CD4-positive, CD25-positive, alpha-beta regulatory T cell (primary cell): ENCODE measurements at places on chromosomes 2 and 18. TPM values are rescaled to one million over a fixed set of nuclear protein-coding genes. Genes with fewer than 3 reads are reported as not detected.

Gene CHST9
- not detected for total RNA-seq

Gene WDPCP
- total RNA-seq, result 9.4 TPM

Gene RAPGEF4
- 1.4 TPM for total RNA-seq

Gene RESP18
- total RNA-seq, result not detected

Gene NOL4
- not detected for total RNA-seq

Gene TEX44
- total RNA-seq, result not detected

Gene ERICH2
- total RNA-seq, result not detected

Gene DNAH6
- total RNA-seq, result 0.52 TPM

Gene MARCHF4
- not detected for total RNA-seq

Gene PROKR1
- not detected for total RNA-seq

Gene SCN2A
- total RNA-seq, result not detected

Gene SCN3A
- total RNA-seq, result not detected

Gene ALPI
- not detected for total RNA-seq

Gene LOXHD1
- total RNA-seq, result not detected

Gene C2orf78
- total RNA-seq, result not detected

Gene CD8B2
- total RNA-seq, result not detected

Gene KANSL3
- total RNA-seq, result 55.6 TPM

Gene CROCC2
- total RNA-seq, result not detected

Gene ANKRD30B
- total RNA-seq, result not detected

Gene DYNAP
- total RNA-seq, result not detected

Gene ABCG5
- total RNA-seq, result not detected

Gene TSPYL6
- total RNA-seq, result not detected

Gene C2orf81
- total RNA-seq, result 1.1 TPM

Gene HOXD3
- total RNA-seq, result not detected

Gene LONRF2
- total RNA-seq, result 0.42 TPM

Gene C2orf49
- 19.5 TPM for total RNA-seq

Gene CAPN14
- 0.20 TPM for total RNA-seq

Gene GATA6
- total RNA-seq, result 0.10 TPM

Gene RNU2-63P
- total RNA-seq, result 15.4 TPM

Gene KCNK3
- not detected for total RNA-seq

Gene FEV
- total RNA-seq, result not detected

Gene UPP2
- not detected for total RNA-seq

Gene RAB17
- not detected for total RNA-seq

Gene ARL4C
- 407 TPM for total RNA-seq

Gene ANKRD44
- total RNA-seq, result 301 TPM

Gene NEB
- total RNA-seq, result 1.3 TPM

Gene KCTD1
- 2.0 TPM for total RNA-seq

Gene ABCA12
- total RNA-seq, result not detected

Gene AGFG1
- 64.0 TPM for total RNA-seq

Gene IHH
- not detected for total RNA-seq

Gene ZAP70
- total RNA-seq, result 431 TPM

Gene CFAP210
- total RNA-seq, result not detected

Gene CNGA3
- not detected for total RNA-seq

Gene COLEC11
- total RNA-seq, result not detected

Gene DYNC1I2
- total RNA-seq, result 29.5 TPM

Gene OTOF
- 2.3 TPM for total RNA-seq

Gene ADGRF3
- 1.8 TPM for total RNA-seq

Gene HADHB
- total RNA-seq, result 58.9 TPM

Gene STPG4
- 0.32 TPM for total RNA-seq

Gene RBM43
- 12.3 TPM for total RNA-seq

Gene FARP2
- total RNA-seq, result 34.9 TPM

Gene TBR1
- total RNA-seq, result 0.32 TPM

Gene SOX11
- not detected for total RNA-seq

Gene TNFAIP6
- total RNA-seq, result not detected

Gene CACNB4
- 0.30 TPM for total RNA-seq
